ENCODE measurements at places on chromosomes 16 and 17.
A peak's percentile ranks its signal among the peaks of the same experiment; 100 is the strongest.

DNA sequence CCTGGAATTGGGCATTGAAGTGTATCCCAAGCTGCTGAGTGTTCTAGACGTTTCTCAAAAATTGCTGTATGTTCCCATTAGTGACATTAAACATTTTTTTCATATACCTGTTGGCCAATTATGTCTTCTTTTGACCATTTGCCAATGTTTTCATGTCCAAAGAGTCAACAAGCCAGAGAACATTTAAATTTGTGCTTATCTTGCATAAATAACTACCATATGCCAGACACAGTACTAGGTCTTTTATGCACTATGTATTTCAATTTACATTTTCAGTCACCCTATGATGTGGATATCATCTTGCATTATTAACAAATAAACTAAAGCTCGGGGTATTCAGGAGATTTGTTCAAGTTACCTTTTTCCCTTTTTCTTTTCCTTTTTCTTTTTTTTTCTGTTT lies 632.9 kb upstream of the C16orf82 start:
- DNase-seq: no peak

DNA sequence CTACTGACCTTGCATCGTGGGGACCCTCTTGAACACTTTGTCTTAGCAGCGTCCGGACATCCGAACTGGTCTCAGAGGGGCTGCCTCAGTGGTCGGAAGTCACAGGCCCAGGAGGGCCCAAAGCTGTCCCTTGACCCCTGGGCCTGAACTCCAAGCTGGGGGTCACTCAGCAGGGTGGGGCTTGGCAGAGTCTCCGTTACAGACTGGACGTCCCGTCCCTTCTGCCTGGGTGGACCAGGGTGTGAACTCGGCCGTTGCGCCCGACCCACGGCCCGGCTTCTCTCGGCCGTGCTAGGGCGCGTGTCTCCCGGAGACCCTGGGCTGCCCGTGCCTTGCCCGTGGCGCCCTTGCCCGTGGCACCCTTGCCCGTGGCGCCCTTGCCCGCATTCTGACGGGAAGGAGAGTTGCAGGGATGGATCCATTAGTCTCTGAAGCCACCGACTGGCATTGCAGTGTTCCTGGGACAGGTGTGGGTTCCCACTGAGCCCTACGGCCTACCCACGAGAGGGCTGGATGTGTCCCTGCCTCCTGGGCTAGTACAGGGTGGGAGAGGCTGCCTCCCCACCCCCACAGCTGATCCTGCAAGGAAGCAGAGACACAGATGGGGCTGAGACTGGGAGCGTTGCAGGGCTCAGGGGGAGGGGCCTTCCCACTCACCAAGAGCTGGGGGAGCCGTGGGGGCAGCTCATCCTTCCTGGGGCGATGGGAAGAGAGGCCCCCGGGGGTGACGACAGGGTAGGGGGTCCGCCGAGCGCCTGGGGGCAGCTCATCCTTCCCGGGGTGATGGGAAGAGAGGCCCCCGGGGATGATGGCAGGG lies 4.9 kb downstream of the CACNA1H start:
- no peak for DNase-seq

DNA sequence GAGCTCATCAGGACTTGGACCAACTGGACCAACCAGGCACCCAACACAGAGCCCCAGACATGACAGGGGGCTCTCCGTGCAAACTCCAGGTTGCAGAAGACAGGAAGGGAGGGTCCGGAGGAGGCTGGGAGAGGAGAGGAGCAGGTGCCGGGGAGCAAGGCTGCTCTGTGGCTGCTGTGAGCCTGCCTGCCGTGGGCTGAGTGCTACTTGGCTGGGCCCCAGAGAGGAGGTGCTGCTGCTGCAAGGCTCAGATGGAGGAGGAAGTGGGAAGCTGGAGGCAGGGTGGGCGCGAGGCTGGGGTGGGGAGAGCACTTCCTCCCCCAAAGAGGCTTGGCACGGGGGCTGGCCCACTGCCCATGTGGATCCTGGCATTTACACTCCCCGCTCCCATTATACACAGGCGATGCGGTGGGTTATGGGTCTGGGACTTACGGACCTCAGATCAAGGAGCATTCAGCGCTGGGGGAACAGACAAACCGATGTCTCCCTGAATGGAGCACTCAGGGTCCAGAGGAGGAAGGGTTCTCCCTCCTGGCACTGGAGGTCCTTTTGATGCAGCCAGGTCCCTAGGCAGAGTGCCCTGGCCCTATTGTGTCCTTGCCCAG lies 15.9 kb downstream of the EPOP start:
- DNase-seq: no peak

DNA sequence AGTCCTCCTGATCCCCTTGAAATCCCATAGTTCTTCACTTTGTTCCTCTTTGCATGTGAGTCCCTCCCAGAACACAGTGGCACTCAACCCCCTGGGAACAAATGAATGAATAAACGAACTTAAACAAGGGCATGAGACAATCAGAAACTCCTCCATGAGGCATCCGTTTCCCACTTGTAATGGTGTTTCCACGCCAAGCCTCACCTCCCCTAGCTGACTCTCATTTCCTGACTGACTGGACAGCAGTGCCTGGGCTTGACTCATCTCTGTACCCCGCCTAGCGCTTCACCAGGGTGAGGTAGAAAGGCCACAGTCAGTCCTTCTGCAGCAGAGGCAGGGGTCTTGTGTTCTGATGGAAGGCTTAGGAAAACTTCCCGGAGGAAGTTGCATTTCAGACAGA lies 14.2 kb downstream of the KIF1C start:
- DNase-seq: no peak

- DNase-seq: no peak
These were observed 2.4 kb downstream of the SERPINF1 start for GRCh38 chr17:1764284-1764683.

GRCh38 chr17:36034127-36034526 lies 16.4 kb upstream of the CCL23 start:
- DNase-seq: no peak

- peak; percentile 96 for DNase-seq
These were observed 65.5 kb upstream of the CREBBP start for GRCh38 chr16:3945751-3946603.

- no peak for DNase-seq
These were observed 2.1 kb upstream of the RCVRN start for GRCh38 chr17:9907131-9907530.

- peak; percentile 89 for DNase-seq
These were observed 4.4 kb downstream of the DLG4 start for GRCh38 chr17:7215136-7215638.

DNA sequence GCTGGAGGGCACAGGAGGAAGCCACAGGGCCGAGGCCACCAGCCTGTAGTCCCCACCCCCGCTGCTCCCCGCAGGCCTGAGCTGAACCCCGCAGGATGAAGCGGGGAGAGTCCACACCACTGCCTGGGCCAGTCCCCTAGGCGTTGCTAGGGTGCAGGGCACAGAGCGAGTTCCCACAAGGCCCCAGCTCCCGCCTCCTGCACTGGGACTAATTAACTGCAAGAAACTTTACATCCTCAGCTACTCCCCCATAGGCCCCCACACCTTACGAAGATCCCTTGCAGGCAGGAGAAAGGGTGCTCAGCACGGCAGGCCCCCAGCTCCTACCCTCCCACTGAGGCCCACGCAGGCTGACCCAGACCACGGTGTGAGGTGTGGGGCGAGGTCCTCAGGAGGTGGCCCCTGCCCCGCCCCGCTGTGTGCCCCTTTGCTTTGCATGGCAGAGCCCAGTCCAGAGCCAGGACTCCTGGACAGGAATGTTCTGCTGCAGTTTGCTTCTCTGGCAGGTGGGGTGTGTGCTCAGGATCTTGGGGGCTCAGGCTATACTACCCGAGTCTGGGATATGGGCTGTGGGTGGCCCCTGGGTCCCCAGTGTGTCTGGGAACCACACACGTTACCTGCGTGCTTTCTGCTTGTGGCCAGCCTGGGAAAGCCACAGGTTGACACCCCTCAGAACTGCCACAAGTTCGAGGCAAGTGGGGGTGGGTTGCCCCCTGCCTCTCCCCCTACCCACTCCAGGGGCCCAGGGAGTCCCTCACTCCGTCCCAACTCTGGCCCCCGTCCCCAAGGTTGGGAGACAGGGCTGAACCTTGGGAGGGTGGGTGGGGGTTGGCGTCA lies 1.2 kb downstream of the GNG13 start:
- DNase-seq: no peak

- DNase-seq: no peak
These were observed 15.7 kb downstream of the CCDC42 start for GRCh38 chr17:8728971-8729370.

DNA sequence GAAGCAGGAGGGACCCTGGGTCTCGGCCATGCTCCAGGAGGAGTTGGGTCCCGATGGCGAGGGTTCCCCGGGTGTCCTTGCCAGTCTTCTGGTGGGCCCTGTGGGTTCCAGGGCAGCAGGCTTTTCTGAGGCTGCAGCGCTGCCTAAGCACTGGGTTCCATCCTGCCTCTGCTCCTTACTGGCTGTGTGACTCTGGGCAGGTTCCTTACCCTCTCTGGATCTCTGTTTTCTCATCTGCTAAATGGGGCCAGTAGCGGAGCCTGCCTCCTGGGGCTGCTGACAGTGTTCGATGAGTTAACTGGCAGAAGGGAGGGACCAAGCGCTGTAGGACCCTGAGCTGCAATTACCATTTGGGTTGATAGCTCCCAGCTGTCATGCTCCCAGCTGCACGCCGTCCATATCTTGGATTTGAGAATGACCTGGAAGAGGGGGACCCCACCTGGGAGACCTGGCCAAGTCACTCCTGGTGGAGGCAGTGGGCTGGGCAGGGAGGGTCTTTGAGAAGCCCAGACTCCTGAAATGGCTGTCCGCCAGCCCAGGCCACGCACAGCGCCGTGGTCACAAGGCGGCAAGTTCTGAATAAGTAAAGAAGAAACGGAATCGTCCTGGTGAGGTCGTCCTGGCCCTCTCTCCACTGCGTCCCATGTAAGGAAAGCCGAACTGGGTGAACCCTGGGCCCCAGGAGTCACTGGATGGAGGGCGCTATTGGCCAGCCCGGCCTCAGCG lies 47.2 kb upstream of the GSE1 start:
- no peak for DNase-seq

DNA sequence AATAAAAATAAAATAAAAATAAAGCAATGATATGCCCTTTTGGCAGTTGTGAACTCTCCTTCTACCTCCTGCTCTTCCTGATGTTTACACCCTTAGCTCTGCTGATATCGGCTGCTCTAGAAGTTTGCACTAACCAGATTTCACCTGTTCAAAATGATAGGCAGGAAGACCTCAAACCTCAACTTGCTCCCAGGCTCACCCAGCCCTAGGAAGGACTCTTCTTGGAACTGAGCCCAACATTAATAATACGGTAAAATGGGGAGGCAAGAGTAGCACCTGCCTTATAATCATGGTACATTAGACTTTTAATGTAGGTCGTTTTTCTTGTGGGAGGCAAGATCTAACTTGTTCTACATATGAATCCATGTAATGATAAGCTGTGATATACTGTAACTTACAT lies 61.2 kb upstream of the MED13 start:
- DNase-seq: no peak

DNA sequence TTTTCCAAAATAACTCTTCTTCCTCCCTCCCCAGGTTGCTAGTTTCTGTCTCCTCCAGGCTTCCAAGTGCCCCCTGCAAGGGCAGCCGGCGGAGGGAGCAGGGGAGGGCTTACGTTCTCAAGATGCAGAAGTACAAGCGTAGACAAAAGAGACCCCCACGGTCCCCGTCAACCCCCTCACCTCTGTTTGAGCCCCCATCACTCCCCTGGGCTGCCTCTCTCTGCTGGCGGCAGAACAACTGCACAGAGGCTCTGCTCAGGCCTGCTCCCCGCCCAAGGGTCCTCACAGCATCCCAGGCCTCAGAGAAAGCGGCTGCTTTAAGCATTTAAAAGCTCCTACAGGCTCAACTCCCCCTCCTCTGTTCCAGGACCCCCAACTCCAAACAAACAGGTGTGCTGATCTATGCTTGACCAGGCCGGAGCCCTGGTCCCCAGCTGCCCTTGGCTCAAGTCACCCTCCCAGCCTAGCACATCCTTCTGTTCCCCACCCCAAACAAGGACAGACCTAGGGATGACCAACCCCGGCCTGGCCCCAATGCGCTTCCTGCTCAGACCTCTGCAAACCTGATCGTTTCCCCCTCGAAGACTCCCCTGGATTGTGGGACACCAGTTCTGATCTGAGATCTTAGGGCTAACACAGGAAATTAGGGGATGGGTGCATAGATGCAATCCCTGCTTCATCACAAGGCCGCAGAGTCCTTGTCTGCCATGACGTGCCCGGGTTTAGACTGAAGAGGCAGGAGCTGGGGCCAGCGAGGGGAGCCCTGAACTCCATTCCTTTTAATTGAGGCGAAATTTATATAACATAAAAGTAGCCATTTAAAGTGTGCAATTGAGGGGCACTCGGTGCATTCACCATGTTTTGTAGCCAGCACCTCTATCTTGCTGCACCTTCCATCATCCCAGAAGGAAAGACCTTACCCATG lies 17.2 kb upstream of the RBFOX3 start:
- no peak for DNase-seq

GRCh38 chr17:13036751-13037150 lies 18.9 kb upstream of the ELAC2 start:
- DNase-seq: no peak

GRCh38 chr17:58335779-58336455 lies 7.3 kb upstream of the TSPOAP1 start:
- DNase-seq: no peak

DNA sequence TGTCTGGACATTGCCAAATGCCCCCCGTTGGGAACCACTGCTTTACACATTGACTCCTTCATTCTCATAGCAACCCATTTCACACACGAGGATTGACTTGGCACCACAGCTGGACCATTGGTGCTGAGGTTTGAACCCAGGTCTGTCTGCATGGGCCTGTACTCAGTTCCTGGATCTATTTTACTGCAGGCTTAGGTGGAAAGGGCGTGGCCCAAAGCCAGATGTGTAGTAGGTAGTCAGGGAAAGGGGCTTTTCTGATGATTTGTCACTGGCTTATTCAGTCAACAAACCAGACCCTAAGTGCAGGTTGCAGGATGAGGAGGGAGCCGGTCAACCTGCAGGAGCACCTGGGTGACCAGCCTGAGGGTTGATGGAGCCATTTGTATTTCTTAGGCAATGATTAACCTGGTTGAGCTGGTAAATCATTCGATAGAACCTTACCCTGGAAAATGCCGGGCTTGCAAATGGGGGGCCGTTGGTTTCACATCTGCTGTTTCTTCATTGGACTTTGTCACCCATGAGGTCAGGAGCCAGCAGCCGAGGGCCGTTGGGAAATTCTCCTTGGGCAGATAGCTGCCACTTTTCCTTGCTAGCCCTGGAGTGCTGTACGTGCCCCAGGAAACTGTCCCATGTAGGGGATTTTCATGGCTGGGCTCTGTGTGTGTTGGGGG lies 104.4 kb downstream of the CMIP start:
- DNase-seq: no peak

GRCh38 chr17:42310787-42311215 lies 22.5 kb downstream of the STAT5A start:
- DNase-seq: no peak
